Endothelial cell (in vitro differentiated cells): ENCODE measurements at places on chromosomes 5 and 9.

DNA sequence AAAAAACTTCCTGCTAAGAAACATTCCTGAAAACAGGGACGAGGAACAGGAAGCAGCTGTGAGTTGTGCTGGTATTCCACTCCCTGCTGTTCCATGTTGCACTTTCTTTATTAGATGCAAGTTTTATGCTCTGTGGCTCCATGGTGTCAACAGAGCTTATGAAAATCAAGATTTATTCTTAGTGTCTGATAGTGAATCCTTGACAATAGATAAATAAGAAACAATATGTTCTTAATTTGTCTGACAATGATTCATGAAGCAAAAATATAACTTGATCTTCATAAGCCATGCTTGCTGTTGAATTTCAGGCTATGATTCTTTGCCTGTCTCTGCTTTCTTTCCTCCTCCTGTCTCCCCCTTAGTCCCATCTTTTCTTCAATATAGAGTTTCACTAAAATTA is 119.6 kb downstream of the DROSHA start:
- no peak for DNase-seq

DNA sequence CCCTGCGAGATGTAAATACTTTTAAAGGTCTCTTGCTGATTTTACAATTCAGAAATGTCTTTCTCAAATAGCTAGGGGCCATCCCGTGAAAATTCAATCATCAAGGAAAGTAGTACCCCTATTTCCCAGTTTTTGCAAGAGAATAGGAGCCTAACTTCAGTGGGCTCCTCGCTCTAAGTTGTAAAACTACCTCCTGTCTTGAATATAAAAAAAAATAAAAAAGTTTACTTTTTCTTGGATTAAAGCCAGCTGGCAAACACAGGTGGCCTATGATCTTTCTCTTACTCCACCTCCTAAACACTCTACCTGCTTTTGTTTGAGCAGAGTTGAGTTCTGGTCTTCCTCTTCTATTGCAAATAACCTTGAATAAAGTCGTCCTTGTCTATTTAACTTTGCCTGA is 79.4 kb downstream of the SLCO4C1 start:
- no peak for DNase-seq

GRCh38 chr9:110897943-110898342 is 140.3 kb downstream of the LPAR1 start:
- no peak for DNase-seq

GRCh38 chr9:114806526-114806900 is 674 bp upstream of the TNFSF15 start:
- DNase-seq, result no peak

DNA sequence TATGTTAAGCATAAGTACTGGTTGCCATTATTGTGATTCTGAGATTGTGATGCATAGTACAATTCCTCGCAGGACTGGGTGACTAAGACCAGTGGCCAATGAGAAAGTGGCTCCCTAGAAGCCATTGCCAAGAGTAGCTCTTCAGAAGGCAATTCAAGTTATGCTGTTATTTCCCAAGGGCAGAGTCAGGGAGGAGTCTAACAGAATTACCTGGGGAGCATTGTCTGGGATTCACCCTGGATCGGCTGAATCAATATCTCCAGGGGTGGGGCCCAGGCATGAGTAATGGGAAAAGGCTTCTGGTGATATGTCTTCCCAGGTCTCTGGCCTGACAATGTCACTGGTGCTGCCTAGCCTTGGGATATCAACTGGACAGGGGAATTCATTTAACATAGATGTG is 10.9 kb upstream of the ARHGEF28 start:
- DNase-seq, result no peak

- no peak for DNase-seq
Measured at GRCh38 chr9:114869845-114870244, 60.5 kb downstream of the TNFSF8 start.

- peak; percentile 47 for DNase-seq
Measured at GRCh38 chr5:180785794-180786221, 16.8 kb downstream of the MGAT1 start.

DNA sequence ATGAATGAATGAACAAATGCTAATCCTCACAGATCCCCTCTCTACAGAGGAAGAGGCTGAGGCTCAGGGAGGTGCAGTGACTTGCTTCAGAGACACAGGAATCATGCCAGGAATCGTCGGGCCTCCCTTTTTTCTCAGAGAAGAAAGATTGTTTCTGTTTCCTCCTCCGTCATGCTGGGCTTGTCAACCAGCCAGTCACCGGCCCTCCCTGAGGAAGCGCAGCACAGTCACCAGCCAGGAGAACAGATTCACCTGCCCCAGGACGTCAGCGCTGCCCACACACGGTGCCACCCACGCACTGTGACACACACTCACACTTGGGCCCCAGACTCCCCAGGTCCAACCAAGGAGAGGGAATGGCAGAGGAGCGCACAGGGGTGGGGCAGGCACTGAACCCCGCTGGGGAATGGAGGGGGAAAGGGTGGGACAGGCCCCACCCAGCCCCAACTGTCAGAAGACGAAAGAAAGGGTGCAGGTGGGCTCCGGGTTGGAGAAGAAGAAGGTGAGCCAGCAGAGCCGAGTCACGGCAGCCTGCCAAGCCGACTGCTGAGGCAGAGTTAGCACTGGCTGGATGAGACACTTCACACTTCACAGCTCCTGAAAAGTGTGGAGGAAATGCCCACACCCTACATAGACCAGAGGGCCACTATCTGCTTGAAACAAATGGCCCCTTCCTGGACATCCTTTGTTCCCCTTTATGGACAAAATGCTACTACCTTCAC is 13.8 kb upstream of the ERGIC1 start:
- DNase-seq, result no peak

DNA sequence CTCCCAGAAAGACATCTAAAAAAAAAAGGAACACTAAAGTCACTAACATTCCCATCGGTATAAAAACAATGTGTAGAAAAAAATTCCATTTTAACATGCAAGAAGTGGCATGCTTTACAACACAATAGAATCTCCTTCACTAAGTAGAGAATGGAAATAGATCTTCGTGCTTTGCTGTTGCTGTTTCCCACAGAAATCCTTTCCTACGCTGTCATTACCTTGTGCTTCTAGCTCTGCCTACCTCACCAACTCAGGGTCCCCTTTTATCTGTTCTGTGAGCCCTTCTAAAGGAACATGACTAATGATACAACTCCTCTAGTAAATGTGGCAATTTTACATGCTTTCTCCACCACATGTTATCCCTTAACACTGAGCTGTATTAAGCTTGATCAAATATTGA is 202.9 kb downstream of the MCTP1 start:
- no peak for DNase-seq

- DNase-seq, result peak; percentile 53
Measured at GRCh38 chr9:124839612-124840299, 13.5 kb upstream of the WDR38 start.

- no peak for DNase-seq
Measured at GRCh38 chr5:112283943-112284929, 134.8 kb downstream of the EPB41L4A start.

- DNase-seq, result no peak
Measured at GRCh38 chr9:71608021-71608420, 160.3 kb downstream of the CEMIP2 start.

- DNase-seq, result no peak
Measured at GRCh38 chr5:60687927-60688720, 11.8 kb downstream of the DEPDC1B start.

DNA sequence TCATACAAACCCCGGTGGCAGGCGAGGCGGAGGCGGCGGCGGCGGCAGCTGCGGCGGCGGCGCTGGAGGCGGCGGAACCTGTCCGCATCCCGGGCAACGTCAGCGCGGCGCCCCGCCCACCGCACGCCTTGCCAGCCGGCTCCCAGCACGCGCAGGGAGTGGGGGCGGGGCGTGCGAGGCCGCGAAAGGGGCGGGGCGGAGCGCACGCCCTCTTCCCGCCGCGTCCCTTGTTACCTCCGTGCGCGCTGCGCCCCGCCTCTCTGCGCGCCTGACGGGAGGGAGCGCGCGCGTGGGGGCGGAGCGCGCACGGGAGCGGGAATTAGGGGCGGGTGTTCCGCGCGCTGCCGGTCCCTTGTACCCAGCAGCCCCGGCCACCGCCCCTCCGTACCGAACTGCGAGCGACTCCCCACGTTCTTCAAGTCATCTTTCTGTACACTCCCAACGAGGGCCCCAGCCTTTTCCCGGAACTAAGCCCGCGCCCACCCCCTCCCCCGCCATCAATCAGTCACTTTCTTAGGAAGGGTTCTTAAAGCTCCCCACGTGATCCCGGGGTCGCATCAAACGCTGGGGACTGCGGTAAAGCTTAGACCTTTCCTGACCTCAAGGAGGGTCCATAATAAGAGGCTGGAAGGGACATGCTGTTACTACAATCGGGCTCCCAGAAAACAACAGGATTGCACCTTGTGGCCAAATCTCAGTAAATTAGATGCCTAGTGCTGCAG is at the start of gene AGTPBP1:
AGTPBP1 (minus strand) TSS at position 80 of the 722 bp plus-strand sequence. CDS start 29,421 bp downstream, outside the sequence.
- peak; percentile 99 for DNase-seq

DNA sequence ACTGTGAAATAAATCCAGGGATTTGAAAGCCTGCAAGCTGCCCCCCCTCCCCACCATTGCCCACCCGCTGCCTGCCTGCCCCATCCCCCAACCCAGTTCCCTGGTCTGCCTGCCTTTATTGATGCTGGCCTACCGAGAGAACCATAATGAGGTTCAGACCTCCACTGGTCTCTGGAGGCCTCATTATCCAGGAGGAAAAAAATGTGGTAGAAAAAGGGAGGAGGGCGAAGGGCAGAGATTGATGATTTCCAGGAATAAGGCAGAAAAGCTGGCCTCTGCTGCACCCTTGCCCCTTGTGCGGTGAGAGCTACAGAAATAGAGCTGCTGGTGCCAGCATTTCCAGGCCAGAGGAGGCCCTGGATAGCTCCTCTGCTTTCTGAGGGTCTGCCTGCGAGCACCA is 216.1 kb downstream of the PAPPA start:
- DNase-seq, result no peak

DNA sequence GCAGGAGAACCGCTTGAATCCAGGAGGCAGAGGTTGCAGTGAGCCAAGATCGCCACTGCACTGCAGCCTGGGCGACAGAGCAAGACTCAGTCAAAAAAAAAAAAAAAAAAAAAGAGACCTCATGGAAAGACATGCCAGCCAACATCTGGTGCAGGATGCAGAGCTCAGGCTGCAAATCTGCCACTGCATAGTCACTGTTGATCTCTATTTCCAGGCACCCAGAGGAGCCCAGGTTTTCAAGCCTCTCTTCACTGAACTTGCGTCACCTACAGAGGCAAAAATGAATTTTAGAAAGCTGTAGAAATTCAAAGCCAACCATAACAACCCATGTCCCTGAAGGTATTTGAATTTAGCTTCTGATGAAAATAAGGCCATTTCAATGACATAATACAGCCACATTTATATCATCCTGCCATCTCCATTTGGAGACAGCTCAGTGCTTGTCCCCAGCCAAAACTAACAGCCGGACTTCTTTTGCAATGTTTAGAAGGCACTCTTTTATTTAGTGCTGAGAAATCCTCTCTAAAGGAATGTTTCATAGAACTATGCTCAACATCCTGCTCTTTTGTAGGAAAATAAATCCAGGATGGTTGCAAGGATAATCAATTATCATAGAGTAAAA is 113.3 kb downstream of the SNX18 start:
- DNase-seq, result no peak

- DNase-seq, result peak; percentile 70
Measured at GRCh38 chr9:1100945-1101344, 50.8 kb downstream of the DMRT2 start.

- no peak for DNase-seq
Measured at GRCh38 chr9:137487454-137488326, 28.6 kb upstream of the NSMF start.

- peak; percentile 16 for DNase-seq
Measured at GRCh38 chr5:165161204-165161603, 1655.8 kb downstream of the MAT2B start.

GRCh38 chr5:132207778-132208177 is 19.9 kb downstream of the P4HA2 start:
- DNase-seq, result no peak

DNA sequence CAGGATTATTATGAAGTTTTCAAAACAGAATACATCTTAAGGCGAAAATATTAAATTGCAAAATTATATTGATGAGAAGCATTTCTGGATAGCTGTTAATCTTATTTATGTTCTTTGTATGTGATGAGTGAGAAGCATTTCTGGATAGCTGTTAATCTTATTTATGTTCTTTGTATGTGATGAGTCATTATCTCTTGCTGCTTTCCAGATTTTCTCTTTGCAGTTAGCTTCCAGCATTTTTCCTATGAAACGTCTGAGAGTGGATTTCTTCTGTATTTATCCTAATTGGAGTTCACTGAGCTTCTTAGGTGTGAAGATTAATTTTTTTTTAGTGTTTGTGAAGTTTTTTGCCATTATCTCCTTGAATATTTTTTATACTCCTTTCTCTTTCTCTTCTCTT is 8.2 kb downstream of the TMEM232 start:
- no peak for DNase-seq

GRCh38 chr5:146337928-146338327 is 711 bp upstream of the POU4F3 start:
- DNase-seq, result no peak

DNA sequence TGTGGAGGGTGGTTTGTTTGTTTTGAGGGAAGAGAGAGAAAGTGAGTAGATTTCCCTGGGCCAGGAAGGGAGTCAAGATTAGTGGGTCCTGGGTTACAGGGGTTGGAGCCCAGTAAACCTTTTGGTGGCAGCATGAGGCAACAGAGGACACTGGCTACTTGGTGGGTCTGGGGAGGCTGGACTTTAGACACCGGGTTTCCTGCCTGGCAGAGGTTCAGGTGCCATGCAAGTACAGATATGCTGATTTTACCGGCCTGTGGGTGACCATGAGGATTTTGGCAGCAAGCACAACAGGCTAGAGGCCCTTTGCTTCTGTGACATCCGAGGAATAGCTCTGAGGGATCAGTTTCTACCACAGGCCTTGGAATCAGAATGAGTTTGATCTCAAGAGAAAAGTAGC is 18.9 kb downstream of the MAST4 start:
- DNase-seq, result no peak

DNA sequence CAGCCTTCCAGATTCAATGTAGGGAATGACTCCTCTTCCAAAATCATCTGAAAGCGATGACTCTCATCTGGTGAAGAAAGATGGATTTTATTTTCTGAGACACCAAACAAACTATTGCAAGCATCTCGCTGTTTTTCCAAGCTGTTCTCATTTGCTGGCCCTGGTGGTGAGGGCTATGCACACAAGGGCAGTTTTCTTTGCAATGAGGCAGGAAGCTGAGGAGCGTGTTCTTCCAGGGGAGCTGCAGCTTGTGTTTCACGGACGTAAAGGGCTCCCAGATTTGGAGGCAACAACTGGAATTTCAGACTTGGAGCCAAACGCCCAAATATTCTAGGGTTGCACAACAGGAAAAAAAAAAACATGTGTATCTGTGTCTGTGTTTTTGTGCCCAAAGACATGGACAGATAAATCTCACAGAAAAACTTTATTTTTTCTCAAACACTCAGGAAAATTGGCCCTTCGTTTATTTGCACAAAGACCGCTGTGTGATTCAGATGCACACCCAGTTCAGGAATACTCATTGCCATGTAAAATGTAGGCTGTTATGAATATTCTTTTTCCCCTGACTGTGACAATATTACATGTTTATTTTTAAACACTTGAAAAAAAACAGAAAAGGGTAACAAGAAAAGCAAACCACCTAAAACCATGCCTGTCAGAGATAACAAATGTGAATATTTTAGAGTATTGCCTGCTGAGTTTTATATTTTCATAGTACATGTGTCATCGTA is 151.3 kb downstream of the GAS1 start:
- peak; percentile 20 for DNase-seq
